ENCODE measurements at places on chromosomes 4 and X. TPM values are rescaled to one million over a fixed set of nuclear protein-coding genes. Genes with fewer than 3 reads are reported as not detected.

- no peak overlapping the region for H3K27ac ChIP-seq
- no peaks in the 10 kb centered on the region for H3K36me3 ChIP-seq
- DNase-seq = no peak
- H3K4me1 ChIP-seq = no peaks in the 10 kb centered on the region
- H3K4me3 ChIP-seq = no peak overlapping the region
Measured at GRCh38 chrX:77398330-77398954, 48.7 kb upstream of the FGF16 start.

DNA sequence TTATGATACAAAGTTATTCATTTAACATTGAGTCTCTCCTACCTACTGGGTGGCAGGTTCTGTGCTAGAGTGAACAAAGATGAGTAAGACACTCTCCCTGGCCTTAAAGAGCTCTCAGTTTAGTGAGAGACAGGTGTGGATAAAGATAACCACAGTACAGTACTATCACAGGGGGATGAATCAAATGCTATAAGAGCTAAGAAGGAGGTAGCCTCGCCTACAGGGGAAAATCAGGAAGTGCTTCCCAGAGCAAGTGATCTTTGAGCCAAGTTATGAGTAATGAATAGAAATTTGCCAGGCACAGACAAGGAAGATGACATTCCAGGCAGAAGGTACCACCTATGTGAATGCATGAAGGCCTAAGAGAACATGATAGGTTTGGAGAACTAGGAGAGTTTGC, 3.4 kb upstream of the IGBP1 start:
- no peaks in the 10 kb centered on the region for H3K27me3 ChIP-seq
- no peaks in the 10 kb centered on the region for H3K36me3 ChIP-seq
- H3K27ac ChIP-seq = no peak overlapping the region

DNA sequence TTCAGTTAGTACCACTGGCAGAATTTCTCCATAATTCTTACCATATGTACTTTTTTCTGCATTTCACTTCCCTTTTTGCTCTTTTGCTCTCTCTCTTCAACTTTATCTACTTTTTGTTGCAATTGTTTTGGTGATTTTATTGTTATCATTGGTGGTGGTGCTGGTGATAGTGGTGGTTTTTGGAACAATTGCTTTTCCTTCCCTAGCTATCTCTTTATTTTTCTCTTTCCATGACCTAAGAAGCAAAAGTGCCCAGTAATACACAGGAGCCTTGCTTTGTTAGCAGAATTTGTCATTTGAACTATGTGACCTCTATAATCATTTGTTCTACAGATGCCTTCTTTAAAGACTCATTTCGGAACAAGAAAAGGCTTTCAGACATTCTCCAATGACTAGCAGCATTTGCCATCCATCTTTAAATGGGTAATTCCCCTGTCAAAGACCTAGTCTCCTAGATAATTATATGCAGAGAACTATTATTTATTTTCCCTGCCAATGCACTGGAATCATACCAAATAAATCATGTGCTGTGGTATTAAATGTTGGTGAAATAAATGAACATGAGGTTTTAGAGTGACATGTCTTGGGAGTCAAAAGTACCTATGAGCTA, 154.5 kb downstream of the GASK1B start:
- H3K27me3 ChIP-seq = no peaks in the 10 kb centered on the region
- H3K36me3 ChIP-seq = no peaks in the 10 kb centered on the region
- no peak overlapping the region for H3K4me3 ChIP-seq
- DNase-seq = no peak
- no peak overlapping the region for H3K27ac ChIP-seq

DNA sequence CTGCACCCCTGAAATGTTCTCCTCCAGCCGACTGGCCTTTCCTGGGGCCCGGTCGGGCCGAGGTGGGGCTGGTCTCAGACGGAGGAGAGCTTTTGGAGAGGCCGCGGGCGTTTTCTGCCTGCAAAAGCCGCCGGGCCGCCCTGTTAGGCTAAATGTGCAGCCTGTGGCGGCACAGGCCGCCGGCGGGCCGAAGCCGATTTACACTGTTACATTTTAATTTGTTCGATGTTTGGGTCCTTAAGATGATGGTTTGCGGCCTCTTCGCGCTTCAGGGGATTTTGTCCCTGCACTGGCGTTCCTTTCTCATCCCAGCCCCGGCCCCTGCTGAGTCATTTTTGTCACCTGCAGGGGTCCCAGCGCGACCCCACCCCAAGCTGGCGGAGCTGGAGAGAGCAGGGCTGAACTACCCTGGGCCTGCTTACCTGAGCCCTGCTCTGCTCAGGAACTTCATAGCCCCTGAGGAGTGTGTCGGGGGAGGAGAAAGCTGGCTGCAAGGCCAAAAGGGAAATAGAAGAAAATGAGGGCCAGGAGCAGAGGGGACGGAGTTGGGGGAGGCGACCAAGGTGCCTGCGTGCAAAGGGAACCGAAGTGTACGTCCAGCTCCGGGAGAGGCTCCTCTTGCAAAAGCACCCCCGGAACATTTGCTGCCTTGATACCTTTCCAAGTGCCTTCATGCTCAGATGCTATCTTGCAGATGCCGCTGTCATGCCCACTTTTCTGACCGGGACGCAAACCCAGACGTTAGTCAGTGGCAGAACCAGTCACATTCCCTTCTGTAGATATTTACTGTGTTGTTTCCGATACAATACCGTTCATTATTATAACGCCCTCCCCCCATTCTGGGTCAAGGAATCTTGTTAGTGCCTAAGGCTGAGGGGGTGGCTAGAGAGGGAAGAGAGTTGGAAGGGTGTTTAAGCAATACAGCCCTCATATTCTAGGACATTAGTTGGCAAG, 977 bp upstream of the RBBP7 start:
- H3K27ac ChIP-seq = peak overlapping the region; percentile 92
- H3K27me3 ChIP-seq = peaks cover 2% of the 10 kb centered on the region
- no peaks in the 10 kb centered on the region for H3K36me3 ChIP-seq
- peaks cover 33% of the 10 kb centered on the region for H3K4me1 ChIP-seq
- peak; percentile 4 for DNase-seq

The DCAF4L1 gene
- total RNA-seq = 0.44 TPM
